ENCODE measurements at places on chromosomes 3 and 15.

DNA sequence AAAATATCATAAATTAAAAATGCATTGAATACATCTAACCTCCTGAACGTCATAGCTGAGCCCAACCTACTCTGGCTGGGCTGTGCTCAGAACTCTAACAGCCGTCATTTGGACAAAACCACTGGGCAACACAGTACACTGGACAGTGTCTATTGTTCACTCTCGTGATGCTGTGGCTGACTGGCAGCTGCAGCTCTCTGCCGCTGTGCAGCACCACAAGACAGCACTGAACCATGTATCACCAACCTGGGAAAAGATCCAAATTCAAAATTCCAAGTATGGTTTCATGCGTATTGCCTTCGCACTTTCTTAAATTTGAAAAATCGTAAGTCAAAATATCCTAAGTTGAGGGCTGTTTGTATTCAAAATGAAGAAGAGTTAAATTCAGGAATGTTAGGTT lies 145.1 kb upstream of the CNTN4 start:
- no peak for DNase-seq

- no peak for DNase-seq
These were observed 68.8 kb upstream of the ZNF148 start for GRCh38 chr3:125443923-125444322.

DNA sequence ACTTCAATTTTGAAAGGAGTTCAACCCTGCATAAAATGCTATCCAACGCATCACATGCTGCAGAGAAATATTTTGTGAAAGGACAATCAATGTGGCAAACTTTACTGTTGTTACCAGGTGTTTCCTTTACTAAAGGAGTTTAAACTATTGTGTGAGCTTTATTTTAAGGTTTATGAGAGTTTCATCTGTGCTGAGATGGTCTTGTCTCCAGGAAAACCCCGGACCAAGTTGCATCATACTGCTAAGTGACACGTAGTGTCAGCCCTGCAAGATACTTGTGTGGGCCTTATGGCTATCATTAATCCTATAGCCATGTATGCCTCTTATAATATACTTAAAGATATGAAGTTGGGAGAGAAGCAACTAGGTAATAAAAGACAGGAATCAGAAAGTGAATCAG lies 94.5 kb upstream of the EPHA6 start:
- DNase-seq, result no peak

- DNase-seq, result no peak
These were observed 358.0 kb upstream of the TGFBR2 start for GRCh38 chr3:30248423-30248822.

GRCh38 chr3:64623125-64623524 lies 64.7 kb downstream of the ADAMTS9 start:
- no peak for DNase-seq

DNA sequence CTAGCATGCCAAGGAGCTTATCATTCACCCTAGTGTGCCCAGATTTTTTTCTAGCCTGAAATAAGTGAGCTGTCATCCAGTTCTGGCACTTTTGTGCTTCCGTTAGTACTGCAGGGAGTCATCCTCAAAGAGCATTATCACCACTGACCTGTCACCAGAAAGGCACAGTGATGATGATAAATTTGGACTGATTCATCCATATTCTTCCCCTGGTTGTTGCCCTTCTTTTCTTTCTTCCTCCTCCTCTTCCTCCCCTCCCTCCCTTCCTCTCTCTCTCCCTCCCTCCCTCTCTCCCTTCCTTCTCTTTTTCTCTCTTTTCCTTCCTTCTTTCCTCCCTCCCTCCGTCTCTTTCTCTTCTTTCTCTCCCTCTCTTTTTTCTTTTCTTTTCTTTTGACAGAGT lies 21.3 kb downstream of the SLC35G2 start:
- no peak for DNase-seq

- DNase-seq, result no peak
These were observed 51.8 kb upstream of the ANKRD34C start for GRCh38 chr15:79230766-79231165.

- DNase-seq, result no peak
These were observed 813.6 kb upstream of the ALCAM start for GRCh38 chr3:104553121-104553520.

DNA sequence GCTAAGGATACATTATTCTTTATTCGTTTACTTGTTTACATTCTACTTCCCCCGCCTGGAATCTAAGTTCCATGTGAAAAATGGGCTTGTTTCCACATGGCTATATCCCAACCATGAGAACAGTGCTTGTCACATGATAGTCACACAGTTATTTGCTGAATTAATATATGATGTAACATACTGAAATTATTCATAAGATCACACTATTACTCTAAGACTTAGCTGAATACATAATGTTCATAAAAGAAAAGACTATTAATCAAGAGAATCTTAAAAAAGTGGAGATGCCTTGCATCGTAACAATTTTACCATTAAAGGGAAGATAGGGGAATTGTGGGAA lies 6.5 kb downstream of the PBRM1 start:
- no peak for DNase-seq

- no peak for DNase-seq
These were observed 1.7 kb downstream of the MEIS2 start for GRCh38 chr15:37098468-37099318.

GRCh38 chr3:52420388-52420787 lies 24.5 kb downstream of the SEMA3G start:
- no peak for DNase-seq

- DNase-seq, result no peak
These were observed 54.0 kb upstream of the NEO1 start for GRCh38 chr15:72998226-72998625.

- no peak for DNase-seq
These were observed 475 bp upstream of the SPINT1 start for GRCh38 chr15:40843261-40843884.

Data from GF-D8 (cell line).